Inflammatory macrophage treated with lipopolysaccharide for 1 hour (primary cell): ENCODE measurements at places on chromosomes 7 and 10.

DNA sequence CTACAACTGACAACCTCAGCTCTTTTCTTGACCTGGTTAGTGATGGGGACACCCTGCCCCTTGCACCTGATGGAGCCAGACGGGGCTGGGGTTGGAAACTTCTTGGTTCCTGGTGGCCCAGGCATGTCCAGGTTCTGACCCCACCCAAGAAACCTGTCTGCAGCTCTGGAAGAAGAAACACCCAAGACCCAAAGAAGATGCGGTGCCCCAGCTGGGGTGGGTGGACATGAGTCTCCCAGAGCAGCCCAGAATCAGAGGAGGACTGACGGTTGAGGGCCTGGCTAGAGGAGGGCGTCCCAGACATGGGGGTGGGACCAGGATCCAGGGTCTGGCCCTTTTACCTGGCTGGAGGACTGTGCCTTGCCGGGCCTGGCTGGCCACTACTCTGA, 202.4 kb downstream of the GLRX3 start:
- DNase-seq, result no peak

GRCh38 chr7:21641546-21641945, 98.7 kb downstream of the DNAH11 start:
- DNase-seq, result no peak

DNA sequence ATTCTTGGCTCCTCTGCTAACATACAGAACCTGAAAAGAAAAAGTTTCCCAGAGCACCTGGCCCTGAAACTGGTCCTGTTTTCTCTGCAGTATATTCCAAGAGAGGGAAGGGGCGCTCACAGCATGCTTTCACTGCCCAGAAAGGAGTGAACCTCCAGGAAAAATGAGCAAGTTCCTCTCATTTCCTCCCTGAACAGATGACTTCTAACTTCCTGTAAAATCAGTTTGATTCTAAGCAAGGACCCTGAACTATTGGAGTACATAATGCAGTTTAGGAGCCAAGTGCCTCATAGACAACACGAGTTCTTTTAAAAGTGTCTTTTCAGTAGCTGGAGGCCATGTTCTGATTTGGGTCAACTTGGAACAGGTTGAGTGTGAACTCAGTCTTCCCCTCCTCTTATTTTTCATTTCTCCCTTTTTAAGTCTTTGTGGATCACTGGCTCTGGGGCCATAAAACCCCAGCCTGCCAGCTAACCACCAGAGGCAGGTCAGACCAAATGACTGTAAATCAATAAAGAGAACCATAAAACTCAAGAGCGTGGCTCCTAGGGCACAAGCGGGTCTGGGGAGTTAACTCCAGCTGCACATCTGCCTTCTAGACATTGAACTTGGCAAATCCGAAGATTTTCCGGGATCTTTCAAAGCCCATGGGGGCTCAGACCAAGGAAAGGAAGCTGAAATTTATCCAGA, 5.9 kb upstream of the LRRC18 start:
- DNase-seq, result no peak

DNA sequence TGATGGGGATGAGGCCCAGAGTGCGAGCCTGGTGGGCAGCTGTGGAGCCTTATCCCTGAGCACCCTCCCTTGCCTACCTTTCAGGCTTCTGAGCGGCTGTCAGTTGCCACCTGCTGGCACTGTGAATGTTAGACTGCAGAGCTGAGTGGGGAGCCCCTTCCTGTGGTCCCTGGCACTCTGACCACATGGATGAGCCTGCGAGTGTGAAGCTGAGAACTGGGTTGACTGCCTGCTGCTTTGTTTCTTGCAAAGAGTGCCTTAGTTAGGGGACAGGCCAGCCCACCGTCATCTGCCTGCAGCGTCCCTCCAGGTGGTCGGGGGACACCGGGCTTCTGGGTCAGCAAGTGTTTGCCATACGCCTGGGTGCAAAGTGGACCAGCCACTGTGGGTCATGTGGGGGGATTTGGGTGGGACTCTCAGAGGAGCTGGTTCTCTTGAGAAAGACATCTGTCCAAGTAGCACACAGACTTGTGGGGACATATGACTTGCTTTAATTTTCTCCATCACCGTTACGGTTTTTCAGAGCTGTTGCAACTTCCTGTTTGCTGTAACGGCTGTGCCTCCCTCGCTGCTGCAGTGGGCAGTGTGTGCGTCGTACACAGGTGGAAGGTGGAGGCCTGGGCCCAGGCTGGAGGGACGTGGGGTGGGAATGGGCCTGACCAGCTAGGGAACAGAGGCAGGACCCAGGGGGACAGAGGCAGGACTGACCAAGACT, 13.7 kb downstream of the INPP5A start:
- peak; percentile 56 for DNase-seq

GRCh38 chr7:124031919-124032318, 948 bp downstream of the TMEM229A start:
- DNase-seq, result no peak

GRCh38 chr10:6009961-6010360, 32.6 kb upstream of the IL15RA start:
- no peak for DNase-seq

- no peak for DNase-seq
These were observed 5.7 kb downstream of the FAM221A start for GRCh38 chr7:23685731-23686130.

- peak; percentile 76 for DNase-seq
These were observed 14.4 kb downstream of the TAS2R41 start for GRCh38 chr7:143492043-143492471.

- DNase-seq, result no peak
These were observed 191.7 kb upstream of the FERD3L start for GRCh38 chr7:19336836-19337383.

DNA sequence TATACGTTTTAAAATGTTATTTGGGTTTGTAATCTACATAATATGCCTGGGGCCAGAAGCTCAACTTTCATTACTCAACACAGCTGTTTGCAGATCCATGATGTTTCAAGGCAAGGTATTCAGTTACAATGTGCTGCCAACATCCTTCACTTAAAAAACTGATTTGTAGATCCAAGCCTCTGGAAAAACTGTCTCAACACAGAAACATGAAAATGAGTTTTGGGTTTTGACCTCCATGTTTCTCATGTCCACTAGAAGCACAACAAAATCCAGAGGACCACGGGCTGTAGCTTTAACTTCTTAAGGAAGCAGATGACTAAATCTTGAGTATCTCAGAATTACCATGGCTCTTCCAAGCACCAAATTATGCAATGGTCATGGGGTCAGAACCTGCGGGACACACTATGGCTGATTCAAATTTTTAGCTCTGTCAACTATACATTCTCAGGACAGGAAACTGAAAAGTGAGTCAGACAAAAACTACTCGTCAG, 247.1 kb upstream of the GRB10 start:
- no peak for DNase-seq

- DNase-seq, result no peak
These were observed 145.1 kb upstream of the MEOX2 start for GRCh38 chr7:15831606-15832005.

DNA sequence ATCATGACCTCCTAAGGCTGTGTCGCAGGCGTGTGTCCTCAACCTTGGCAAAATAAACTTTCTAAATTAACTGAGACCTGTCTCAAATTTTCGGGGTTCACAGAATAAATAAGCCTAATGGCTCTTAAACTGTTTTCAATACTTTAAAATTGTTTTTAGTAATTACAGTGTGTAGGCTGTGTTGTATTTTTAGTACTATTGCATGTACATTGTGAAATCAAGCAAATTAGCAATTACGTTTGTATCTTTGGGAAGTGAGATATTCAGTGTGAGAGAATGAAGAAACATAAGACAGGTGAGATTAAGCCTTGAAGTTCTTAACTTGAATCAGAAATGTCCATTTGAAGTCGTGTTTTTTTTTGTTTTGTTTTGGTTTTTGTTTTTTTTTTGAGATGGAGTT, 4.8 kb upstream of the AKR1B10 start:
- DNase-seq, result no peak

DNA sequence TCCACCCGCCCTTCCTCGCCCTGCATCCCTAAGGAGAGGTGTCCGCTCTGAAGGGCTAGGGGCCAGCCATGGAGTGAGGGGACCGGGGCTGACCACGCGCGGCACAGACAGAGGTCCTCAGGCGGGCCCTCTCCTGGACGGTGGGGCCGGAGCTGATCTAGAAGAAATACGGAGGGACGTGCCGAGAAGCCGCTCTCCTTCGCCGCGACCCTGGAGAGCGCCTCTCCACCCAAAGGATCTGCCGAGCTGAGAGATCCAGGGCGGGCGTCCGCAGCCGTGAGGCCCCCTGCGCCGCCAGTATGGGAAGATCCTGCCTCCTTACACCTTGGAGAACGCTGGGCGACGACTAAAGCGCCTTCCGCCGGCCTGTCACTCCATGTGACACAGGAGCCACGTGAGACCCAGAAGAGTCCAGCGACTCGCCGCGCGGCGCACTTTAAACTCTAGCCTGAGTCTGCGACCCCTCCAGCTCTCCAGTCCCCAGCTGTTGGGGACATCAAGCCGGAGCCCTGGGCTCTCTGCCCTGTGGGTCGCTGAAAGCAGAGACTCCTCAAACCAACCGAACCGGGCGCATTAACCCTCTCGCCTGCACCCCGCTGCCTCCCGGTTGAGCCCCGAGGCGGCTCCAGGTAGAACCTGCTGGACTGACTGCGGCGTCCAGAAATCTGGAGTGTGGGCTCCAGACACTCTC, 1.5 kb upstream of the SFMBT2 start:
- DNase-seq, result no peak
